HS-5 (cell line): ENCODE measurements at places on chromosomes 6 and 20.

GRCh38 chr6:39791850-39792539 is at the start of gene DAAM2:
TSS of gene DAAM2 (plus strand) at chr6:39792376. CDS start at chr6:39856303, 63,927 bp downstream.
- DNase-seq: no peak

GRCh38 chr6:166007349-166008263 is 160.0 kb downstream of the TBXT start:
- DNase-seq: no peak

DNA sequence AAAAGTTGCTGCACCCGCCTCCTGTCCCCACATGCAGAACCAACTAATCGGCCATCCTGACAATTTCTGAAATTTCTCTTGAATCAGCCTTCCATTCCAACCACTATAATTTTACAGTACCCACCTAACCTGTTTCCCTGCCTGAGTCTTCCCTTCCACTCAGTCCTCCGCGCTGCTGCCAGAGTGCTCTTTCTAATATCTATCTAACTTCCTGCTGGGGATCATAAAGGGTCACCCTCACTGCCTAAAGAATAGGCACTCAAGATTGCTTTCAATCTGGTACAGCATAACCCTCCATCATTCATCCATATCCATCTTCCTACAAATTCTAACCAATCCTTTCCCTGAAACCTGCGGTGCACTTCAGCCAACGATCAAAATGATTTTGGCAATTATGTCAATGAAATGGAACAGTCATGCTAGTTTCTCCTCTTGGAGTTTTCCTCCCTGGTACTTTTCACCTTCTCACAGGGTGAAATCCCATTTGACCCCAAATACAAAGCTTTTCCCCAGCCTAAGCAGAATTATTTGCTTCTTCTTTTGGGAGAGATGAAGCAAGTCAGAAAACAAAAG is 117.5 kb upstream of the BEND6 start:
- DNase-seq: no peak

DNA sequence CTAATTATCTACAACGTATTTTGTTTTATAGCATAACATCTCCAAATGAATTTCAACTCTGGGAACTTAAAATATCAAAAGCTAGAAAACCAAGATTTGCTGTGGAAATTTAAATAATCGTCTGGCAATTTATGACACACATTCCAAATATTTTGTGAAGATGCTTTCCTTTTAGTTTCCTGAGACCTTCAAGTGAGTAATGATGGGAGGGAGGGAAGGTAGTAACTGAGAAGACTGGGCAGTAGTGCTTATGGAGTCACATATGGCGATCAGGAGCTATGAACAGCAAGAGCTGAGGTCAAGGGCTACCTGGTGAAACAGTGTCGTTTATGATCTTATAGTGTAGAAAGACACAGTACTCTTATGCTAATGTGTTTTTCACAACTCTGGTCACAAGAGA is 178.2 kb upstream of the THEMIS start:
- DNase-seq: no peak

- no peak for DNase-seq
Observed at GRCh38 chr6:144285798-144286502, 815 bp downstream of the UTRN start.

- no peak for DNase-seq
Observed at GRCh38 chr6:156598855-156599180, 178.4 kb upstream of the ARID1B start.

DNA sequence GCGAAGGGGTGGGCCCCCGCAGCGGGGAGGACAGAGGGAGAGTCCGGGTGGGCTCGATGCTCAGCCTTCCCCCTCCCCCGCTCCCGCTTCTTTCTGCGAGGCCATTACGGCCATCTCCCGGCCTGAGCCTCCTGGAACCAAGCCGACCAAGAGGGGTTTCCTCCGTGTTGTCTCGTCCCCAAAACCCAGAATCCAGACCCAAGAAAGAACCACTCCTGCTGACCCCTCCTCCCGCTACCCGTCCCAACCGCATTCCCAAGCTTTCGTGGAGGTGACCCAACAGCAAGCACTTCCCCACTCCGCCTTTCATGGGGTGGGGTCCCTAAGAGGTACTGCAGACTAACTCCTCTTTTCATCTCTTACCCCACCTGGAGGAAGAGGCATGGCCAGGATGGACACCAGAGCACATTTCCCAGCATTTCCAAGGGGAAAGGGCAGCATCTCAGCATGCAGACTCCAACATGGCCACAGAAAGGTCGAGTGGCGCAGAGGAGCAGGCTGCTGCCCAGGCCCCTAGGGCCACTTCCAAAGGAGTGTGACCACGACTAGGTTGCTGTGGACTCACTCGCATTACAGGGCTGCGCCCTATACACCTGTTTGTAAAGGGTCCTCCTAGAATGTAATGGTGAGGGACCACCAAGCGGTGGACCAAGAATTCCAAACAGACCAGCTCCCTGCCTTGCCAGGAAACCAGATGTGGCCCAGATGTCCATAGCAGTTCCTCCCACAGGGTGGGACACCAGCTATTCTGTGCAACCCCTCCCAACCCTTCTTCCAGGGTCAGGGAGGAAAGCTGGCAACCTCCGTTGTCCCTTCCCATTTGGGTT is 53.4 kb downstream of the MRPL14 start:
- no peak for DNase-seq

- DNase-seq: no peak
Observed at GRCh38 chr6:106138151-106138550, 52.0 kb downstream of the PRDM1 start.

DNA sequence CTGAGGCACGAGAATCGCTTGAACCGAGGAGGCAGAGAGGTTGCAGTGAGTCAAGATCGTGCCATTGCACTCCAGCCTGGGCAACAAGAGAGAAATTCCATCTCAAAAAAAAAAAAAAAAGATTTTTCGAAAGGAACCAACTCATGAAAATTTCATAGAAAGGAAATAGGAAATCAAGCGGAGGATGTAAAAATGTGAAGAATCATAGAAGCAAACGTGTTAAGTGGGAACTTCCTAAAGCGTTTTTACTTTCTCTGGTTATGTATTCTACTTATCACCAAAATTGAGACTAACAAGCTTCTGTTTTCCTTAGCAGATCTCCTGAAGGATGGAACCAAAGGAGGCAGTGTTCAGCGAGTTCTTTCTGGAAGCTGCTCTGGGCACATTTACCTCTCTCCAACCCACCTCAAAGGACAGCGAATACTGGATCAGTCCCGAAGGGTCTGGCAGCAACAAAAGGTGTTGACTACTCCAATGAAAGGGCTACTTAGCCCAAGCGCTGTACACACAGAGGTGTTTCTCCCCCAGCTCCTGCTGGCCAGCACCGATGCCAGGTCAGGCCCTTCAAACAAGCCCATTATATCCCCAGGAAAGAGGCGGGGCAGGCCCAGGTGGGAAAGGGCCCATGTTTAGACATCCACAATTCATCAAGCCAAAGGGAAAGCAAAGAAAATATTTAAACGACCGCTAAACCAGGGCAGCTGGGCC is 327.5 kb upstream of the JARID2 start:
- DNase-seq: no peak

DNA sequence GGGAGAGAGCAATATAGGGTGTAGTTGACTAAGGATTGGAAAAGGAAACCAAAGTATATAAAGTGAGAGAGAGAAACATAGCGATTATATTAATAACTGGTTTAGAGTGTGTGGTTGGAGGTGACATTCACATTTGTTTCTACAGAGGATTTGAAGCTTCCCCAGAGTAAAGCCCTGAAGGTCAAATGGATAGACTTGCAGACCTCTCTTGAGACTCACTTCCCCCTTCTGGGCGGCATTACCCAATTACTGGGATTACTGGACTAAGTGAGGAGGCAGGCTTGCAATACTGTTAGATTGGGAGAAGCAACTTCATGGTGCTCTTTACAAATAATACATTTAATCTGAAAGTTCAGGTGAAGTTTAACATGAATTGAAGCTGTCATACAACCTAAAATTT is 10.7 kb downstream of the FIG4 start:
- DNase-seq: no peak

- DNase-seq: no peak
Observed at GRCh38 chr6:46014046-46014445, 1.6 kb downstream of the CLIC5 start.

DNA sequence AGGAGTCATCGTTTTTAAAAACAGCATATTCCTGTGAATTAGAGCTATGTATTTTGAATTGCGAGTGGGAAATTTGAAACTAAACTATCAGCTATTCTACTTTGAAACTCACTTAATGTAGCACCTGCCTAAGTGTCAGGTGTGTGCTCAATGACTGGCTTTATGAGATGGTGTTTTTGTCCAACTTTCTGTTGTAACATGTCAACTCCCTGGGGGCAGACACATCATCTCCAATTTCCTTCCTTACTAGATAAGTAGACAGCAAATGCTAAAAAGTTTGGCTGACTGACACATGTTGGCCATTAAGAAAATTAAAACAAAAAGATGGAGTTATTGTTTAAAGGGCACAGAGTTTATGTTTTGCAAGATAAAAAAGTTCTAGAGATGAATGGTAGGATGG is 226.9 kb downstream of the TFAP2B start:
- no peak for DNase-seq

- DNase-seq: no peak
Observed at GRCh38 chr6:154447954-154448353, 62.5 kb downstream of the CNKSR3 start.

DNA sequence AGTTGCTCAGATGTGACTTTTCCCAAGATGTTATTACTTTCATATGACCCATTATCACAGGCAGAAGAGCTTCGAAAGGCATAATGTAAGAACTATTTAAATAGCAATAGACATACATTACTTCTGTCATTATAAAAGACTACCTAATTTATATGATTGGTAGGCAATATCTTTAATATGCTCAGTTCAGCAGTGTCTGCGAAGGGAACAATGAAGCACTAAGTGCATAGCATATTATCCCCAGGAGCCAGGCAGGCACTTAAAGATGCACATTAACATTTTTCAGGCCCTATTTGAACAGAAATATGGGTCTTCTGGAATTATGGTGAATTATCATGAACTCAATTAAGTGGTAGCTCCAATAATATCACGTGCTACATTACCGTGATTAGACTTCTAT is 217.8 kb downstream of the EPM2A start:
- DNase-seq: no peak

- no peak for DNase-seq
Observed at GRCh38 chr6:161100072-161100471, 108.5 kb downstream of the MAP3K4 start.

DNA sequence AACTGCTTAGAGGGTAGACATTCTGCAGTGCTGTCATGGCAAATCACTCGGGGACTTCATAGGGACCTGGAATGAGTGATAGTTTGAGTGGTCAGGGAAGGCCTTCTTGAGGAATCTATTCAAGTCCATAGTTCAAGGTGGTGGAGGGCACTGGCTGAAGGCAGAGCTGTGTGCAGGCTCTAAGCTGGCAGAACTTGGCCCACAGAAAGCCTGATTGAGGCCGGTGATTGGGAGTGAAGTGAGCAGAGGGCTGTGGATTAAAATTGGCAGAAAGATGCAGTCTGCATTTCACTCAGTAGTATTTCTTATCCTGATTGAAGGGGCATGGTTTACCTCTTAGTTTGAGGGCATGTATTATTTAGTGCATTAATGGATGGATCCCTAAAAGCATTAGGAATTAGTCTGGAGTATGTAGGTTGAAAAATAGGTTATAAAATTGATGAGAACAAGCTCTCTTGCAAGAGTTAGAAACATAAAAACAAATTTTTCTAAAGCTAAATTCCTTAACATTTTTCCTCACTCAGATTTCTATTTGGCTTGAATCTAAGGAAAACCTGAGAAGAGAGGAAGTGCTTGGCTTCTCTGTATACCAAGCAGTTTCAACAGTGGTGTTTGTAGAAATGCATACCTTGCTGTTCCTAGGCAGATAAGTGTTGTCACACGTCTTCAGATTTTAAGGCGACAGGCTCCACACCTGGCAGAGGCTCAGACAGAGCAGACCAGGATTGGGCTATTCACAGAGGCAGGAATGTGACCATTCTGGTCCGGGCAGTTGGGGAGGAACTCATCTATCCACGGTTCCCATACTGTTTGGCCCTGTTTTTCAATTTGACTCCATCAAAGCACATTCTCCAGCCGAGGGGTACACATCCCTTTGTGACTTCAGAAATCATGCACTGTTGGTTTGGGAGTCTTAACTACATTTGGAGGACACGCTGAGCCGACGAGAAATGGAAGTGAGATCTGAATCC is 45.2 kb downstream of the UTRN start:
- no peak for DNase-seq

DNA sequence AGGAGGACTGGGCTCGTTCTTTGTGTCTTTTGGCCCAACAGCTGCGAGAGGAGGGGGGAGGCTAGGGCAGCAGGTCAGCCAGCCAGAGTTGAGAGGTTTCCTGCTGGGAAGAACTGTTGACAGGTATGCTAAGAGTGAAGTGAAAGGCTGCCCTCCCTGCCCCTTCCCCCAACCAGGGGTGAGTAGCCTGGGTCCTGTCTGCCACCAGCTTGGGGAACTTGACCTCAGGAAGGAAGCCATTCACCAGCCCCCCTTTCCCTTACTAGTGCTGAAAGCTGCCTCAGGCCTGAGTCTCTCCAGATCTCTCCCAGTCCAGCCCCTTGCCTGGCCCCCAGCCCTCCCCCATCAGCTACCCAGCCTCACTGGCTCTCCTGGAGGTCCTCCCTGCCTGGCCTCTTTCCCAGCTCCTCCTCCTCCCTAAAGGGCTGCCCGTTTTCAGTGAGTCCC is 20.7 kb upstream of the ZNF76 start:
- DNase-seq: no peak

GRCh38 chr6:110053395-110054240 is 75.5 kb downstream of the GPR6 start:
- DNase-seq: peak; percentile 26

DNA sequence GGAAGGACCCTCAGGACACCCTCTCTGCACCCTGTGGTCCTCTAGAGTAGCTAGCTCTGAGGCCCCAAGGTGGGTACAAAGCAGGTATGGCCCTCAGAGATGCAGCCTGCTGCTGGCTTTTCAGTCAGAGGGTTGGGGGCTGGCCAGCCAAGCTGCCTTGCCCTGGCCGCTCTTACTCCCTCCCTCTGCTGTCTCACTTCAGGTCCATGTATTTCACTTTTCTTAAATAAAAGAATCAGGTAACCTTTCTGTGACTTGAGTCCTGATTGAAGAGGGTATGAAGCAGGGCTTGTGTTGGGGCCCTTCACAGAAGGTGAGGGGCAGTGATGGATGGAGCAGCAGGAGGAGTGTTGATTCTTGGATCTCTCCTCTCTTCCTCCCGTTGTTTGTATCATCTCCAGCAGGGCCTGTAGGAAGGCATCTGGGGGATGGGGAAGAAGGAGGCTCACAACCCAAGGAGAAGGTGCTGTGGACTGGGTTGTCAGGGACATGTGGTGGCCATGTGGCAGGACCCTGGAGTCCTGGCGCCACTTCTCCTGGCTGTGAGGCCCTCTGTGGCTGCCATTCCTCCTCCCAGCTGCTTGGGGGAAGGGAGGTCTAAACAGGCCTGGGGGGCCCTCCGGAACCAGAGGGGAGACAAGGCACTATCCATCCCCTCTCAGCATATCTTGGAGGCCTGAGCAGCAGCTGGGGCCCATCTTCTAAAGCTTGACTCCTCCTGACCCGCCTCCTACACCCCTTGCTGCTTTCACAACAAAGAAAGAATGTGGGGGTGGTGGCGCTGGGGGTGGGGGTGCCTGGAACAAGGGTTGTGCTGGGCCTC is 1.1 kb upstream of the PTK7 start:
- DNase-seq: no peak
